ENCODE measurements at places on chromosomes 5 and 9.

DNA sequence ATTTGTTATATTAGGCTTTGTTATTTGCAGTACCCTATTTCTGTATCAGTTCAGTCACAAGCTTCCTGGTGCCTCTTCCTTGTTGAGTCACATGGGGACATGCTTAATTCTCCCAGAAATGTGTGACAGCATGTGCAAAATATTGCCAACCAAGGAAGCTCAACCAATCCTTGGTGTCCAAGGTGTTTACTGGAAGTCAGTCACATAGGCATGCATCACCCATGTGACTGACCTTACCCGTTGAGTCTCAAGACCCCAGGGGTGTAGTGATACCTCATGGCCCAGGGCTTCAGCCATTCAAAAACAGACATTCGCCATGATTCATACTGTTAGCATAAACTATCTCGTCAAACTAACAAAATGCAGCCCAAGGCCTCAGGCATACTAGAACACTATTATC lies 9.3 kb upstream of the ANKDD1B start:
- no peak for DNase-seq

- no peak for DNase-seq
Measured at GRCh38 chr5:179380211-179381035, 35.2 kb upstream of the ADAMTS2 start.

- peak; percentile 19 for DNase-seq
Measured at GRCh38 chr9:129108805-129109536, 1.6 kb downstream of the CRAT start.

- DNase-seq = no peak
Measured at GRCh38 chr5:134236318-134236717, 10.4 kb upstream of the PPP2CA start.

- no peak for DNase-seq
Measured at GRCh38 chr5:18079831-18080230, 445.6 kb downstream of the TAF11L14 start.

DNA sequence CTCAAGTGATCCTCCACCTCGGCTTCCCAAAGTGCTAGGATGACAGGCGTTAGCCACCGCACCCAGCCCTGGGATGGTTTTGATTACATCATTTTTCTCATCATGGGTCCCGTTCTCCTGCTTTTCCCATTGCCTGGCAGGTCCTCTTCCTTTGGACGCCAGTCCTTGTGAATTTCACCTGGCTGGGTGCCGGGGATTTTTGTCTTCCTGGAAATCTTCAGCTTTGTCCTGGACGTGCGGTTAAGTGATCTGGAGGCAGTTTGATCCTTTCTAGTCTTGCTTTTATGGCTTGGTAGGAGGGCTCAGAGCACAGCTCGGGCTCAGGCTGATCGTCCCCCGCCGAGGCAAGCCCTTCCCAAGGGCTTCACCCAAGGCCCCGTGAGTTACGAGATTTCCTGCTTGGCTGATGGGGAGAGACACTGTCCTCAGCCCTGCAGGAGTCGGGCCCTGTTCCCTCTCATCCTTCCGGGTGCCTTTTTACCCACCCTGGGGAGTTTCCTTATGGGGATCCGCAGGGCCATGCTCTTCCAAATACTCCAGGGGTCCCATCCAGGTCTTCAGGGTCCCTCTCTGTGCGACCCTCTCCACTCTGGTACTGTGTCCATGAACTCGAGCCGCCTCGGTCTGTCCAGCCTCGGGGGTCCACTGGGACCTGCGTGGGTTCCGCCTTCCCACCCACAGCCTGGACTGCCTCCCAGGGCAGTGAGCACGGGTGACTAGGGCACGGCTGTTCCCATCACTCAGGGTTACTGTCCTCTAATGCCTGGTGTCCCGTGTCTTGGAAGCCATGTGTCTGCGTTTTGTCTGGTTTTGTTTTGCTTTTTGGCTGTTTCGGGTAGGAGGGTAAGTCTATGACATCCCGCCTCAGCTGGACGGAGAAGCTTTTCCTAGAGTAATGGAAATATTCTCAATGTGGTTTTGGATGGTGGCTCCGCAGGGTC lies 22.3 kb upstream of the EGFL7 start:
- DNase-seq = peak; percentile 67

GRCh38 chr9:6793203-6793602 lies 35.4 kb downstream of the KDM4C start:
- DNase-seq = no peak

DNA sequence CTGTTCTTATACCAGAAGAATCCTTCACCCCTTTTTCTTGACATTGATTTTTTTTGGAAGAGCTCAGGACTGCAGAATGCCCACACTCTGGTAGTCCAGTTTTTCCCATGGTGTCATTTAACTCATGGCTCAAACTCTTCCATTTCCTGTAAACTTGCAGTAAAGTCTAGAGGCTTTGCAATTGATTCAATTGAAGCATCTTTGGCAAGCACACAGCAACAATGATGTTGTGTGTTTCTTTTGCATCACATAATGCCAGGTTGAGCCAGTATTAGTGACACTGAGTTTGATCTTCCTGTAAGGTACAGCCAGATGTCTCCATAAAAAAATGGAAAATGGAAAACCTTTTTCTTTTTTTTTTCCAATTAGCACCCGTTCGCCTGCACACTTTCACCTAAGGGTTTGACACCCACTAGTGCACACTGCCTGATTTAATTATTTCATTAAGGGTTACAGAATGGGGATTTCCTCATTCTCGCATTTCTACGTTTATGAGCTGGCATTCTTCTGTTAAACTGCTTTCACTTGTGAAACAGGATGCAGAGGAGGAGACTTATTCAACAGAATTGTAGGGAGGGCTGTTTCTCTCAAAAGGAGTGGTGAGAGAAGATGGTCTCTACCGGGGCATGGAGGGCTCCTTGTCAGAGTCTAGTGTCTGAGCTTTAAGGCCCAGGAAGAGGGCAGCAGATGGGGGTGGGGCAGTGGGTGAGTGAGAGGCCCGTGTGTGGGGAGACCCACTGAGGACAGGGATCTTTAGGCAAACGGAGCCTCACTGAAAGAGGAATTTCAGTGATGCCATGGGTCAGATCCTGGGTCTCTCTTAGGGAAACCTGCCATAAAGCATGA lies 2.2 kb upstream of the S1PR3 start:
- no peak for DNase-seq

- DNase-seq = no peak
Measured at GRCh38 chr9:134053941-134054761, 13.7 kb downstream of the BRD3 start.

- no peak for DNase-seq
Measured at GRCh38 chr9:28688172-28688571, 1114.9 kb upstream of the C9orf72 start.

- DNase-seq = no peak
Measured at GRCh38 chr5:35618304-35618636, 607 bp downstream of the SPEF2 start.

- DNase-seq = no peak
Measured at GRCh38 chr9:103361906-103362305, 366.8 kb downstream of the CYLC2 start.

DNA sequence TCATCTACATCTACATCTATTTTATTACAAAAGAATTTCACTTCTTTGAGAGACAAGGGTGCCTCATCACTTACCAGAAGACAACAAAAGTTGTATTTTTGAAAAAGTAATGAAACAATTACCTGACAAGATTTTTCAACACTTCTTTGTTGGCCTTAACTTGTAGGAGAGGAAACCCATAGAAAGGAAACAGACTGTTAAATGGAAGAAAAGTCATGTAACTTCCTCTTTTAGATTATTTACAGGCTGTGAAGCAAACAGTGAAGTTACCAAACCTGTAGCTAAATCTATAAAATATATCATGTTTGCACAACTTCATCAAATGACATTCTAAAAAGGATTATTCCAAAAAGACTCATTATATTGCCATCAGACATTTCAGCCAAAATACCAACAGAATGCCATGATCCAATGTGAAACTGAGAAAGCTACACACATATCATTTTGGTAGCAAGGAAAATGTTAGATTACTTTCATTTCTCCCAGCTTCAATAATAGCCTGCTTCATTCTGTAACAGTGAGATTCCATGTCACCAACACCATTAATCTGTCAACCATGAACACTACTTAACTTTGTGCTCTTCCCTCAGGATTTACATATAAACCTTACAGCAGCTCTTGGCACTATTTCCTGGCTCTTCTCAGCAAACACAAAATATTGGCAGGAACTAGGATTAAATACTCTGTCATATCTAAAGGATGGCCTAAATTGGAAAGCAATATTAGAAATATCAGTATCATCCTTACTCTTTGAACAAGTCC lies 122.5 kb downstream of the MCTP1 start:
- DNase-seq = no peak

GRCh38 chr5:54909911-54910870 lies 75.2 kb downstream of the ESM1 start:
- DNase-seq = no peak

DNA sequence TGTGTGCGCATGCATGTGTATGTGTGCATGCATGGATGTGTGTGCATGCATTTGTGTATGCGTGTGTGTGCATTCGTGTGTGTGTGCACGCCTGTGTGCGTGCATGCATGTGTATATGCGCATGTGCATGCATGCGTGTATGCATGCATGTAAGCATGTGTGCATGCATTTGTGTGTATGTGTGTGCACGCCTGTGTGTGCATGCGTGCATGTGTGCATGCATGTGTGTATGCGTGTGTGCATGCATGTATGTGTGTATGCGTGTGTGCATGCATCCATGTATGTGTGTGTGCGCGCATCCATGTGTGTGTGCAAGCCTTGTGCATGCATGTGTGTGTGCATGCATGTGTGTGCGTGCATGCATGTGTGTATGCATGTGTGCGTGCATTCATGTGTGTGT lies 276.8 kb downstream of the PBX3 start:
- no peak for DNase-seq

DNA sequence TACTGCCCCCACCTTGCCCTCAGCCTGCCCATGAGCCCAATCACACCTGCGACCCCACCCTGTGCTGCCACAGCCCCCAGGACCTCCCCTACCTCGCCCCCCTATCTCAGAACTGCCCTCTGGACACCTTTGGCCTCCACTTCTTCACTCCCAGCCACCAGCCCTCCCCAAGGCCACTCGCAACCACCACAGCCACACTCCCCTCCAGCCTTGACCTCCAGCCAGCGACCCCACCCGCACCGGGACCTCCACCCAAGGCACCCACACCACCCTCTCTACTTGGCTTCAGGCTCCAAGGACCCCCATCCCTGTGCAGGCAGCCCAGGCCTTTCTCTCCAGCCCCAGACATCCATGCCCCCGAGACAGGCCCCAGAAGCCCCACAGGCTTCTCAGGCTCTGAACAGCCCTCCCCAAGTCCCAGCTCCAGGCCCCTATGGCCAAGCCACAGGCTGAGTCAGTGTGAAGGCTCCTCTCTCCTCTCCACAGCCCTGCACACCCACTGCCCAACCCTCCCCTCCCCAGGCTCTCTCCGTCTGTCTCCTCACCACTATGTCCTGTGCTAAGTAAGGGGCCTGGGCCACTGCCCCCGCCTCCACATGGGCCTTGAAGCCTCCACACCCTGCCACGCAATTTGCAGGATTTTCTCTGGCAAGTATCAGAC lies 2.0 kb downstream of the AK1 start:
- DNase-seq = no peak

GRCh38 chr9:126750941-126751725 lies 53.7 kb upstream of the ZBTB43 start:
- DNase-seq = no peak

DNA sequence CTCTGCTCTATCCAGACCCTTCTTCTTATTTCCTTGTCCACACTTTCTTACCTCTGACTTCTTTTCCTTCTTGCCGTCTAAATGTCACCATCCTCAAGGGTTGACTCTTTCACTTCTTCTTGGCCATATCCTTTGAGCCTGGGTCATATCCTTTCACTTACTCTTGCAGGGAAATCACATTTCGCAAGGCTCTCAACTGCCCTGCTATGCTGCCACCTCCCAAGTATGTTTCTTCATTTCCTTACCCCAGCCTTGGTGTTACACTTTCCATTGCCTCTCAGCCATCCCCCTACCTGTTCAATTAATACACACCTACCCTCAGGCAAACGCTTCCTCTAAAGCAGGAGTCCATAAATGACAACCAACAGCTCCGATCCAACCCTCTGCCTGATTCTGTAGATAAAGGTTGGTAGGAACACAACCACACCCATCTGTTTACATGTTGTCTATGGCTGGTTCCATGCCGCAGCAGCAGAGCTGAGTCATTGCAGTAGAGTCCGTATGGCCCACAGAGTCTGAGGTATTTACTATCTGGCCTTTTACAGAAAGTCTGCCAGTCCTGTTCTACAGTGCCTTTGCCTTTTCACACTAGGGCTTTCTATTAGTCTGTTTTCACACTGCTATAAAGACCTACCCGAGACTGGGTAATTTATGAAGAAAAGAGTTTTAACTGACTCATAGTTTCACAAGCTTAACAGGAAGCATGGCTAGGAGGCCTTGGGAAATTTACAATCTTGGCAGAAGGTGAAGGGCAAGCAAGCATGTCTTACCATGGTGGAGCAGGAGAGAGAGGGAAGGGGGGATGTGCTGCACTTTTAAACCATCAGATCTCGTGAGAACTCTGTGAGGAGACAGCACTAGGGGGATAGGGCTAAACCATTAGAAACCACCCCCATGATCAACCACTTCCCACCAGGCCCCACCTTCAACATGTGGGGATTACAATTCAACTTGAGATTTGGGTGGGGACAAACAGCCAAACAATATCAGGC lies 97.9 kb downstream of the SV2C start:
- no peak for DNase-seq

DNA sequence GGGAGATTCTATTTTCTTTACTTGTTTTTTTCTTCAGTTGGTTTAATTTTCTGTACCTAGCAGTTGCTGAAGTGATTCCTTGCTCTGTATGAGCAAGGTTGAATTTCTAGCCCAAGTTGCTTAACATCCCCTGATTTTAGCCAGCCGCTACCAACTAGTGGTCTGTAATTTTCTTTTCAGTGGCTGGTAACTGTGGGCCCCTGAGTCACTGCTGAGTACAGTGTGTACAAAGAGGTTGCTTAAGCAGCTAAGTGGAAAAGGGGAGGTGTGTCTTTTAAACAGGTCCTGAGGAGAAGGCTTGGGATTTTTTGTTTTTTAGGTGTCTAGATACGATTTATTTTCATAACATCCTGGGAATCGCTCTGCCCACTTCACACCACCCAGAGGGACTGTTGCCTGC lies 254.7 kb downstream of the NR3C1 start:
- DNase-seq = no peak

DNA sequence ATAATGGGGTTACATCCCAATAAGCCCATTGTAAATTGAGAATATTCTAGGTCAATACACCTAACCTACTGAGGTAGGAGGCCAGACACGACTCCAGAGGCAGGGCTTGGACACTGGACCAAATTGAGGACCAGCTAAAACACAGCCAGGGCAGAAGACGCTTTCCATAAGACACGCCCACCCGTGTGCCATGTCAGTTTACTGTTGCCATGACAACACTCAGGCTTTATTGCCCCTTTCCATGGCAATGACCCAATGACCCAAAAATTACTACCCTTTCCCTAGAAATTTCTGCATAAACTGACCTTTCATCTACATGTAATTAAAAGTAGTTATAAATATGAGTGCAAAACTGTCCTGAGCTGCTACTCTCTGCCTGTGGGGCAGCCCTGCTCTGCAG lies 31.5 kb downstream of the SLC22A4 start:
- no peak for DNase-seq

- peak; percentile 23 for DNase-seq
Measured at GRCh38 chr5:92309336-92309991, 926.3 kb upstream of the ARRDC3 start.
